Mammary epithelial cell (primary cell): ENCODE measurements at places on chromosomes 1 and 21. TPM values are rescaled to one million over a fixed set of nuclear protein-coding genes. Genes with fewer than 3 reads are reported as not detected.
A peak's percentile ranks its signal among the peaks of the same experiment; 100 is the strongest.

DNA sequence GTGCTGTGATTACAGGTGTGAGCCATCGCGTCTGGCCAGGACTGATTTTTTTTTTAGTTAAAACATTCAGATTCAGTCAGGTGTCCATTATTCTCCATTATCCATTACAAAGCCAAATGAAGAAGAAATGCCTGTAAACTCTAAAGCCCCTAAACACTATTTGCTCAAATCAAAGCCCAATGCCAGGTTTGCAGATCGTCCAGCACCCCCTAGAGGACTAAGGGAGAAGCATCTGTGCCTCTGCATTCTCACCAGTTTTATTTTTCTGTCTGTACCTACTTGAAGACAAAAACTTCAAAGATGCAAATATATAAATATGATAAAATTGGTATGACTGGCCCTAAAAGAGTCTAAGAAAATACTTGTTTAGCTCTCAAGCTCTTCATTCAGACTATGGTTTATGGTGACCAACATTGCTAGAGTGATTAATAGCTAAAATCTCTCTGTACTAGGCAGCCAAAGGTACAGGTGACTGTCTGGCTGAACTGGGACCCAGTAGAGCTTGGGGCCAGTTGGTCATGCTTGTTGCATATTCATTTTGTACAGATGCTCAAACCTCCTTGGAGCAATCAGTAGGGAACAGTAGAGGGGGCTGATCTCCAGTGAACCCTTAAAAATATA lies 138.4 kb downstream of the SYT2 start:
- DNase-seq, result no peak

GRCh38 chr1:203422116-203422515 lies 53.5 kb upstream of the PRELP start:
- DNase-seq, result no peak

DNA sequence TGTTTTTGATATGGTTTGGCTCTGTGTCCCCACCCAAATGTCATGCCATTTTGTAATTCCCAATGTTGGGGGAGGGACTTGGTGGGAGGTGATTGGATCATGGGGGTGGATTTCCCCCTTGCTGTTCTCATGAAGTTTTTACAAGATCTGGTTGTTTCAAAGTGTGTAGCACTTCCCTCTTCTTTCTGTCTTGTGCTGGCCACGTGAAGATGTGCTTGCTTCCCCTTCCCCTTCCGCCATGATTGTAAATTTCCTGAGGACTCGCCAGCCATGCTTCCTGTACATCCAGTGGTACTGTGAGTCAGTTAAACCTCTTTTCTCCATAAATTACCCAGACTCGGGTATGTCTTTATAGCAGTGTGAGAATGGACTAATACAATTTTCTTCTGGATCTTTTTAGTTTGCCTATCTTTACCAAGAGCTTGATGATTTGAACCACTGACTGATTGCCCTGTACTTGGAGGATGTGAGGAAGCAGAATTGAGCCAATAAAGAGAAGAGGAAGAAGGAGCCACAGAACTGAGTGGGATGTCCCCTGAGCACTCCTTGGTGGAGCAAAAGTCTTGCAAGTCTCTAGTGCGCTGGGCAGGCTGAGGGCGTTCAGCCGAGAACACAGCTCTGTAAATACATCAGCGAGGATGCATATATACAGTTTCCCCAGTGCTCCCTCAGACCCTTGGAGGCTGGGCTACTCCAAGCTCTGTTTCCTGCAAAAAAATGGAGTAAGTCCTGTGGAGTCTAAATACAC lies 102.6 kb downstream of the CYYR1 start:
- DNase-seq, result no peak

DNA sequence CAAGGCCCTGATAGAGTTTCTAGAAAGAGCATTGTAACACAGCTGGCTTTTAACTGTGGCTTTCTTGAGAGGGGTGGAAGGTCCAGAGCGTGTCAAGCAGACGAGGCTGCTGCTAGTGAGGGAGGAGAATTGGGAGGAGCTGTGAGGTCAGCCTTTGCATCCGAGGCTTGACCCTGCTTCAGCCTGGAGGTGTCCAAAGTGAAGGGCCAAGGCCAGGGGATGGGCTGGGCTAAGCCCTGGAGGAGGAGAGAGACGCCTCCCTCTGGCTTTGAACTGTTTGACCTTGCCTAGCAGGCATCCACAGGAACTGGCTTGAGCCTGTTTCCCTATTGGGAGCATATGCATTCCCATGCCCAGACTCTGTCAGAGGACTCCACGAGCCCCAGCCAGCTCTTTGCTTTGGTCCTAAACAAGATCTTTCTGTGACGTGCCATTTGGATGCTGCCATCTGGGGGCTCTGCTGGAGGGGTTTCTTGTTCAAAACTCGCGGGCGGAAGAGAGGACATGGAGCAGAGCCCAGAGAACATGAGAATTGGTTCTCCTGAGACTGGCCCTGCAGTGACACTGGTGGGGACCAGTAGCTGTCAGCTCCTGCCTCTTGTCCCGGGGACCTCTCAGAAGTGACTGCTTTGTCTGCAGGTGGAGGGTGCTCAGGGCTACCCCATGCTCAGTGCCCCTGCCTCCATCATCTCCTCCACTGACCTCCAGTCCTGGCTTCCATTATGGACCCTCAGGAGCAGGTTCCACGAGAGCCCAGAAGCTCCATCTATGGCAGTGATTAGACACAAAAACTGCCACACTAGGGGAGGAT lies 5.5 kb downstream of the ACTRT2 start:
- DNase-seq, result no peak

GRCh38 chr1:154352581-154353459 lies 27.5 kb downstream of the ATP8B2 start:
- peak; percentile 9 for DNase-seq

DNA sequence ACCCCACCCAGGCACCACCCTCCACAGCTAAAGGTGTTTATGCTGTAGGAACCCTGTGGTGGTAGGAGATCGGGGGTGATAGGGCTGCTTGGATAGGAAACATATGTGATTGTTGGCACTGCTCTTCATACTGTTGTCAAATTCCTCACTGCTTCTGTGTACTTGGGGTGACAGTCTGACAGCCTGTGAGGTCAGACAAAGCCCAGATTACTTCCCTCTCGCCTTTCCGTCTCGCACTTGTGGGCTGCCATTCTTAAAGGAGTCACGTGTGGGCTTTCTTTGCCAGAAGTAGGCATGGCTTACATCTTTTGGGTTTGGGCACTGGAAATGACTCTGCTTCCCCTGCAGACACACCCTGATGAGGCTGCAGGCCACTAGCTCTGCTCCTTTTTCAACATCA lies 363.8 kb downstream of the DISC1 start:
- DNase-seq, result no peak

DNA sequence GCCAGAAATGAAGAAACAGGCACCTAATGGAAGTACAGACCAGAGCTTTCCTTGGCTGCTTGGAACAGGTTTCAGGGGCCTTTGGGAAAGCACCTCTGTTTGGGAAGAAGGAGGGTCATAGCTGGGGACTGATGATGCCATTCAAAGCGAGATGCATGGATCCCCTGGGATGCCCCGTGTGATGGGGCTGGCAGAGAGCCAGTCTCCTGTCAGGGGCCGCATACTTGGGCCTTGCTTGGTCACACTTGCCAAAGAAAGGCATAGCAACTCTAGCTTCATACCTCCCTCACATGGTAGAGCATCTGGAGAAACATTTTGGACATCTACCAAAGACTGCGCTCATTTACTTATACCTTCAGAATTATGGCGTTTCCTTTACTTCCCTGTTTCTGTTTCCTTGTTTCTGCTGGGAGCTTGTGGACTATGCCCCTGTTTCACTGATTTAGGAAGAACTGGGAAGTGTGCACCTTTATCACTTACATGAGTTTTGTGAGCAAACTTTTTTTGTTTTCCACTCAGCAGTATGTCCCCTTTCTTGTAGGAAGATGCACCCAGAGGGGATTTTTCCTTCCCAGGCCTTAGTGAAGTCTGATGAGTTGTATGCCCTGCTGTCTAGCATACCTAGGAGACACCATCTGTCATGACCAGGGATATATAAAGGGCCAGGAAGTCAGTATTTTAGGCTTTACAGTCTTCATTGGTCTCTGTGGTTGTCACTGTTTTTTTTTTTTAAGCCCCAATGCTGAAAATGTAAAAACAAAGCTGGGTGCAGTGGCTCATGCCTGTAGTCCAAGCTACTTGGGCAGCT lies 19.8 kb upstream of the ST3GAL3 start:
- no peak for DNase-seq

DNA sequence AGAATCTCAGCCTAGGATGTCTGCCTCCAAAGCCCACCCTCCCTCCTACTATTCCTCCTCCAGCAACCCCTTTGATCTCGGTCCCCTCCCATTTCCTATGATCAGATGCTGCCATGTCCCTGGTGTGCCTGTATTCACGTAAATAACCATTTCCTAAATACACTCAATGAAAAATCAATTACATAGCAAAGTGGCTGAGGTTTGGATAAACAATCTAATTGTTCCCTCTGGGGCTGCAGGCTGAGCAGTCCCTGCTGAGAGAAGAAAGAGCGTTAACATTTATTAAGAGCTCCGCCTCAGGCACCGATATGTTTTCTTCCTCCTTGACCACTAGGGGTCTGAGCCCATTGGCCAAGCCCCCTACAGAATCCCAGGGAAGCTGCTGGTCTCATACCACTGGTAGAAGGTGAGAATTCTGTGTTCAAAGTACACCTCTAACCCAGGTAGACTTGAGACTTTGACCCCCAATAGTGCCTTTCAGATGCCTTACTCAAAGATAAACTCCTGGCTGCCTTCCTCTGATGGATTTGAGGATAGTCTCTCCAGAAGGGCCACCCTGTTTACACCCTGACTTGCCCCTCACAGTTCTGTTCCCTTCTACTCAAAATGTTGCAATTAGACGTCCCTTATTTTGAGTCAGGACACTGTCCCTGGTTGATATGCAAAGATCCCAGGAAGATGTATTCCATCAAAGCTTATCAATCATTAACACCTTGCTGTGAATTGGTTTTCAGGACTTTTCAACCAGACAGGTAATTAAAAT lies 33.9 kb upstream of the CAMK1G start:
- no peak for DNase-seq

Gene CFAP141
- total RNA-seq, result not detected in 2 replicates

GRCh38 chr1:39326836-39327235 lies 122.3 kb downstream of the MACF1 start:
- DNase-seq, result no peak

Gene PROX1
- 0.33 TPM for total RNA-seq

GRCh38 chr1:1666526-1666925 lies 7.7 kb upstream of the CDK11B start:
- DNase-seq, result no peak

DNA sequence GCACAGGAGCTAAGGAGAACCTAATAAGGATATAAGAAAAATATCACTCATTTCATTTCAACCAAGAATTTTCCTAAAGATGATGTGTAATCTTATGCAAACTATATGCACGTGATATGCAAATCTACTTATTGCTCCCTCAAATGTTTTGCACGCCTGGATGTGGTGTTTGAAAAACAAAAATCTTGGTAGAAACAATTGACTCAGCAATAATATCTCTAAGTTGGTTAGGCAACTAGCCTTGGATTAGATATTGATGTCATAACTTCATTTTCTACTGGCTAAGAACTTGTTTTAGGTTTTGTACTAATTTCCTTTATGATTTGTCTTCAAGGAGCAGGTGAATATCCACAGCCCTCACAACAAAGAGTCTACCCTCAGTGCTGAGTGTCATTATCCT lies 164.6 kb downstream of the TM2D1 start:
- no peak for DNase-seq

Gene CDK18
- total RNA-seq, result 23.2 TPM

- no peak for DNase-seq
These were observed 119.7 kb downstream of the ETS2 start for GRCh38 chr21:38925478-38925877.

DNA sequence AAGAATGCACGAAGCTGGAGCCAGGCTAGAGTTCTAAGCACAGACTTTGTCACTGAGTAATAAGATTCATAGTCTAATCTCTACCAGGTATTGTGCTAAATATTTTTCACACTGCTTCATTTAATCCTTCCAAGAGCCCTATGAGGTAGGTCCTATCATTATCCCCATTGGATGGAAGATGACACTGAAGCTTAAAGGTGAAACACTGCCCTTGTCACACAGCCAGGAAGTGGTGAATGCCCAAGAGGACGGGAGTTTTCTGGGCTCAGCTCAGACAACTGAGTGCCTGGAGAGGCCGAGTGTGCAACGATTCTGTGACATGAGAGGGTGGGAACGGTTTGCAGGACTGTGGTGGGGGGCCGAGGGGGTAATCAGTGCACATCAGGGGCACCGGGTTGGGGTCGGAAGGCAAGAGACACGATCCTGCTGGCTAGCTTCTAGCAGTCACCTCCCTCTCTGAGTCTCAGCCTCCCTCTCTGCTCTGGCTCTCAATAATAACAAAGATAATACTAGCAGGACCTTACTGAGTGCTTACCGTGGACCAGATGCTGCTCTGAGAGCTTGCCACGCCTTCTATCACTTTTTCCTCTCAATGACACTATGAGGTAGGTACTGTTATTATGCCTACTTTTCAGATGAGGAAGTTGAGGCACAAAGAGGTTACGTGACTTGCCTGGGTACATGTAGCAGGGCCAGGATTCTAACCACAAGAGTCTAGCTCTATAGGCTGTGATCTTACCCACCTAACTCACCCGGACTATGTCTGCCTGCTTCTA lies 12.4 kb downstream of the KCNQ4 start:
- no peak for DNase-seq

Gene AK2
- 157 TPM for total RNA-seq

Gene RHD
- total RNA-seq, result not detected

- no peak for DNase-seq
These were observed 13.8 kb upstream of the RGS21 start for GRCh38 chr1:192303029-192303428.

Gene JMJD4
- total RNA-seq, result 20.5 and 20.9 TPM in 2 replicates

GRCh38 chr1:85295006-85295431 lies 18.6 kb upstream of the BCL10 start:
- peak; percentile 97 for DNase-seq

Gene RIMS3
- 7.4 and 7.7 TPM in 2 replicates for total RNA-seq

DNA sequence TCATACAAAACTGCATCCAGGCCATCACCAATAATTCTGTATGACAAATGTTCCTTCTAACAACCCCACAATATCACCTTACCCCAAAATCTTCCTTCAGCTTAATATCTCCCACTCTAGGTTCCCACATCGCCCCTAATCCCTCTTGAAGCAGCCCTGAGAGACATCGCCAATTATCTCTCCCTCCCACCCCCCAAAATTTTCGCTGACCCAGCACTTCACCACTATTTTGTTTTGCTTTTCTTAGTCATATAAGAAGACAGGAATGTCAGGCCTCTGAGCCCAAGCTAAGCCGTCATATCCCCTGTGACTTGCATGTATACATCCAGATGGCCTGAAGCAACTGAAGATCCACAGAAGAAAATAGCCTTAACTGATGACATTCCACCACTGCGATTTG lies 126.3 kb downstream of the ADGRL4 start:
- DNase-seq, result no peak

DNA sequence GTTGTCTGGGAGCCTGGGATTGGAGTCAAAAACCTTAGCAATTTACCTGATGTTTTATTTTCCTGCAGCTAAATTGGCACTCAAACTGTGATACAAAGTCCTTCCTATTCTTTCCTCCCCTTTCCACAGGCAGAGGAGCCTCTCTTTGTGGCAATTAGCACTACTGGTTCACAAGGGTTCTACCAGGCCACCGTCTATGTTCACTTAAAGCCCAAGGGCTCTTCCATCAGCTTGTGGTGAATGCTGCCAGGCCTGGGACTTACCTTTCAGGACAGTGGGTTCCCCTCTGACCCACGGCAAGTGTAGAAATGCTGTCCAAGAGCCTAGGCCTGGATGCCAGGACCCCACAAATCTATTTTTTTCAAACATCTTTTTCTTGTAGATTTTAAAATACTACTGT lies 251.9 kb upstream of the B3GALT2 start:
- DNase-seq, result no peak

GRCh38 chr1:93776728-93777127 lies 95.1 kb upstream of the BCAR3 start:
- DNase-seq, result no peak
